ENCODE measurements at places on chromosomes 6 and 20. TPM values are rescaled to one million over a fixed set of nuclear protein-coding genes. Genes with fewer than 3 reads are reported as not detected.

The SAPCD1 gene
- 1.1 TPM for total RNA-seq

The CENPW gene
- 14.7 TPM for total RNA-seq

The CLDN20 gene
- not detected for total RNA-seq

The LPIN3 gene
- total RNA-seq = 14.3 TPM

The ARID1B gene
- 41.4 TPM for total RNA-seq

The MPC1 gene
- 25.0 TPM for total RNA-seq

The MLIP gene
- total RNA-seq = not detected

The OGFRL1 gene
- total RNA-seq = 14.3 TPM

The HLA-DRA gene
- total RNA-seq = 0.73 TPM

The OXT gene
- total RNA-seq = 0.39 TPM

The HDGFL1 gene
- not detected for total RNA-seq

The GRM1 gene
- total RNA-seq = under 0.01 TPM

The CRYBG1 gene
- 132 TPM for total RNA-seq

The ADGRF5 gene
- total RNA-seq = 0.37 TPM

The TAF8 gene
- 20.9 TPM for total RNA-seq

The CNR1 gene
- total RNA-seq = under 0.01 TPM

The SPTLC3 gene
- total RNA-seq = 10.0 TPM

The DDRGK1 gene
- total RNA-seq = 18.4 TPM

The TMEM217 gene
- 2.9 TPM for total RNA-seq

The ME1 gene
- total RNA-seq = 23.5 TPM

The SYNCRIP gene
- 58.4 TPM for total RNA-seq

The SMLR1 gene
- total RNA-seq = not detected

The KIAA1755 gene
- 0.37 TPM for total RNA-seq

The GMNN gene
- total RNA-seq = 25.2 TPM

The NTSR1 gene
- total RNA-seq = 13.1 TPM

The SLC12A5 gene
- total RNA-seq = not detected

The APOBEC2 gene
- total RNA-seq = not detected

The NKAIN4 gene
- total RNA-seq = not detected

The MYH7B gene
- total RNA-seq = under 0.01 TPM

The SYCP2L gene
- total RNA-seq = under 0.01 TPM

The WFDC13 gene
- total RNA-seq = not detected

The TOMM6 gene
- 77.2 TPM for total RNA-seq

The C6orf58 gene
- total RNA-seq = not detected

Measured in subcutaneous preadipocyte (primary cell).